ENCODE measurements at places on chromosomes 7 and 10.

DNA sequence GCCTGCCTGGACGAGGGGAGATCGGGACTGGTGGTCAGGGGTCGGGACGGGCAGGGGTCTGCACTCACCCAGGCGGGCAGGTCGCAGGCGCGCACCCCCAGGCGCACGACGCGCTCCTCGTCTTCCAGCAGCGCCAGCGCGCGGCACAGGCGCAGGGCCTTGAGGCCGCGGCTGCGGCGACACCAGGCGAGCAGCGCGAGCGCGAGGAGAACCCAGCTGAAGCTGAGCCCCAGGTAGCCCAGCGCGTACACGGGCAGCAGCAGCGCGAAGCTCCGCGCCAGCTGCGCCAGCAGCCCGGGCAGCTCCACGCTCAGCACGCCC is 328 bp downstream of the ESYT2 start:
- DNase-seq, result no peak

DNA sequence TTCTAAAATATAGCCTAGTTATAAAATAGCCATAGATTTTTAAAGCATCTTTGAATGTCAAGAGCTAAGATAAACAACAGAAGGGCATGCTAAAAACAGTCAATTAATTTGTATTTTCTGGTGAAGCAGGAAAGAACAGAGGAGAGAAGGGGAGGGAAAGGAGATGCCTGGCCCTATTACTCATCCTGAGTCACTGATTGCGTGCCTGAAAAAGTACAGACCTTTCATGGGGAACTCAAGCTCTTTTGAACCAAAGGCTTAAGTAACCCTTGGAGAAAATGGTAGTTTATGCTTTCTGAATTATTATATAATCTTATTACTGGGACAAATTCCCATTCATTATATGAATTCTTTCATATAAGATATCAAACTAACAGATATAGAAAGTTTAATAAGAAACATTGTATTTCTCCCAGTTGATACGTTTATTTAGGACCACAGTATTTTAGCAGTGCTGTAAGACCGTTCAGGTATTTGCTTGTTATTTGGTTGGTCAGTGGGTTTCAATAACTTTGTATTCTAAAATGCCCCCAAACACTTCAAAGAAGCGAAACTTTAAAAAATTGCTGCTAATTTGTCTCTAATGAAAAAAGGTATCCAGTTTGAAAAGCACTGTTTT is 151.3 kb downstream of the HGF start:
- no peak for DNase-seq

GRCh38 chr10:76342996-76343395 is 911.6 kb downstream of the LRMDA start:
- no peak for DNase-seq

GRCh38 chr10:31204090-31204489 is 114.9 kb upstream of the ZEB1 start:
- DNase-seq, result no peak

GRCh38 chr10:101841826-101842225 is 1.8 kb downstream of the KCNIP2 start:
- DNase-seq, result no peak

DNA sequence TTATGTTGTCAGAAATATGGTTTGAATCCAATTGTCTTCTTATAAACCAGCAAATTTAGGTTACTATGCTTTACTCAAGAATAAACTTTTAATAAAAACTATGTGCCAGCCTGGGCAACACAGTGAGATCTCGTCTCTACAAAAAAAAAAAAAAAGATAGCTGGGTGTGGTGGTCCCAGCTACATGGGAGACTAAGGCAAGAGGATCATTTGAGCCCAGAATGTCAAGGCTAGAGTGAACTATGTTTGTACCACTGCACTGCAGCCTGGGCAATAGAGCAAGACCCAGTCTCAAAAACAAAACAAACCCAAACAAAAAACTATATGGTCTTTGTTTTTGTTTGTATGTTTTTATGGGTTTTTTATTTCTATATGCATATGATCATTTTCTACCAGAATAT is 7.5 kb upstream of the ARHGAP12 start:
- no peak for DNase-seq

DNA sequence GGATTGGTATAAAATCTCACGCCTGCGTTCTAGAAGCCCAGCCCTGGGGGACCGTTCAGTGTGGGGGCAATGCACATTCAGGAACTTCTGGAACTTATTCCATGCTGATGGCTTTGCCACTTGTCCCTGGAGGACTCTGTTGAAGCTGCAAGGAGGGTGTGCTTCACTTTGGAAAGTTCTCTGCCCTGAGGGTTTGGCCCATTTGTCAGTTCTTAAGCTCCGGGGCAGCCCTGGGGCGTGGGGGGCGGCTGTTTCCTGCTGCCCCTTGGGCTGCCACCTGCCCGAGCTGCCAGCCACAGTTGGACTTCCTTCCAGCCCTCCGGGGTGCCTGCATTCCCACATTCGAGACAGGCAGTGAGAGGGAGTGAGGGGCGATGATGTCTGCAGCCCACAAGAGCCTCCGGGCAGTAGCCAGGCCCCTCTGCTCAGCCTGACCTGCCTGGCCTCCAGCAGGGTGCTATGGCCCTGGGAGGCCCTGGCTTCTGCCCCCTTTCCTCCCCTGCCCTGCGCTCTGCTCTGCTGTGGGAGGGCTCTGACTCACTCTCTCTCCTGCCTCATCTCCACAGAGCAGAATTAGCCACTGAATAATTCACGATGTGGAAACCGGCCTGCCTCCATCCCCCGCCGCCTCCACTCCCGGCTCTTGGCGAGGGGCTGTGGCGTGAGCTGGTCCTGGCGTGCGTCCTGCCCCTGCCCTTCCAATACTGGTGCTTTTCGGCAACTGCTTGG is 1.9 kb downstream of the TTYH3 start:
- DNase-seq, result peak; percentile 31

- DNase-seq, result no peak
These were observed 634 bp upstream of the HDAC9 start for GRCh38 chr7:18494821-18495408.

DNA sequence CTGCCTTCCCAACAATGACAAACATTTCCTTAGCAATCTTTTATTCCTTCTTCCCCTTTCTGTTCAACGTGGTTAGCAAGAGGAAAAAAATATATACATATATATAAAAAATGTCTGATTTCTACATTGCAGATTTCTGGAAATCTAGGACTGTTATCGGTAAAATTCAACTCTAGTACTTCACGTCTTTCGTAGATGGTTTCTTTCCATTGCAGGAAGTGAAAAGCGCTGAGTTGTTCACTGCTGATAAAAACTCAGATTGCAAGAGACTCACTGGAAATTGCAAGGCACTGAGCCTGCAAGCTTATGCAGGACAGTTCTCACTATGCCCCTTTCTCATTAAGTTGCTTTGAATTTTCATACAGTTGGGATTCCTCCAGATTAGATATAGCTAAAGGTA is 23.9 kb downstream of the KIN start:
- DNase-seq, result peak; percentile 34

- DNase-seq, result no peak
These were observed 23.9 kb downstream of the HERPUD2 start for GRCh38 chr7:35670856-35671569.

- no peak for DNase-seq
These were observed 650 bp upstream of the ZFAND2A start for GRCh38 chr7:1160670-1161021.

GRCh38 chr7:135335628-135336139 is 102.0 kb downstream of the STRA8 start:
- DNase-seq, result peak; percentile 66

DNA sequence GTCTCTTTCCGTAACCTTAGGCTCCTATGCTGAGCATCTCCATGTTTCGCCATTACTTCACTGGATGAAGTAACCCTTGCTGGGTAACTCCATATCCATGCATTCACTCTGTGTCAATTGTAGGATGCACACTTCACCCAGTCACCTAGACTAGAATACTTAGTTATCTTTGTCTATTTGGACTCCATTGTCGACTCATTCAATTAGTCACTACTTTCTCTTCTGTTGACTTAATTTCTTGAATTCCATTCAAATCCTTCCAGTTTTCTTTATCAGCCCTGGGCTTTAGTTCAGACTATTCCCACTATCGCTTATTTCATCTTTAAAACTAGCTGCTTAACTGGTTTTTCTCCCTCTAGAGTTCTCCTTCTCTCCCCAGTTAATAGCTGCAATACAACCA is 111.3 kb upstream of the TNS3 start:
- no peak for DNase-seq

GRCh38 chr7:99594948-99595745 is 2.9 kb upstream of the TMEM225B start:
- no peak for DNase-seq

DNA sequence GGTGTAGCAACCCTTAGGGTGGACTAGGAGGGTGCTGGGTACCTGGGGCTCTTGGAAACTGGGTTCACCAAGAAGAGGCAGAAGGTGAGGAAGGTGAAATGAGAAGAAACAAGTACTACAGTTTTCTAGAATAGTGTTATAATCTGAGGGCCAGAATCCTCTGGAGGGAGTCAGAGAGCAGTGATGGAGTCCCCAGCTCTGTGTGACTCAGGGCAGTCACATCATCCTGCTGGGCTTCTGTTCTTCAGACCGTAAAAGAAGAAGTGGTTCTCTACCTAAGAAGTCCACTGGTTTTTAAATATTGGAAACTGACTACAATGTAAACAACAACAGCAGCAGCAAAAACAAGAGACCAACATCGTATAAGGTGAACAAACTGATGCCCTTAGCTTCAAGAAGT is 197.3 kb downstream of the PRPF18 start:
- DNase-seq, result peak; percentile 63

GRCh38 chr7:112622159-112622715 is 141.4 kb downstream of the LSMEM1 start:
- DNase-seq, result no peak

GRCh38 chr10:1531883-1532597 is 205.3 kb downstream of the ADARB2 start:
- DNase-seq, result no peak

DNA sequence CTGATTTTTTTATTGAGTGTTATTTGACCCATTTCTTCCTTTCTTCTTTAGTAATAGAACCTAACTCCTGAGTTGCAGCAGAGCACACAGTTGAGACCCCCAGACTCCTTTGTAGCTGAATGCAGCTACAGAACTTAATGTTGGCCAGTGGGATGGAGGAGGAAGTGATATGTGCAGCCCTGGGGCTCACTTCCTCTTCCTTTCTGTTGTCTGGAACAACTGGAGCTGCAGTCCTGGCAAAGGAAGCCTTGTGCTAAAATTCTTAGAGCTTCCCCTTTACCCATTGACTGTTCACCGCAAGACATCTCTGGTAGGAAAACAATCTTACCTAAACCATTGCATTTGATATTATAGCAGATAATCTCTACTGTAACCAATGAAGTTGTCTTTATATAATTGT is 86.6 kb downstream of the ITGB8 start:
- DNase-seq, result no peak

GRCh38 chr7:1092806-1093501 is 5.0 kb downstream of the GPER1 start:
- no peak for DNase-seq

GRCh38 chr10:64312876-64313275 is 791.7 kb downstream of the REEP3 start:
- DNase-seq, result no peak

DNA sequence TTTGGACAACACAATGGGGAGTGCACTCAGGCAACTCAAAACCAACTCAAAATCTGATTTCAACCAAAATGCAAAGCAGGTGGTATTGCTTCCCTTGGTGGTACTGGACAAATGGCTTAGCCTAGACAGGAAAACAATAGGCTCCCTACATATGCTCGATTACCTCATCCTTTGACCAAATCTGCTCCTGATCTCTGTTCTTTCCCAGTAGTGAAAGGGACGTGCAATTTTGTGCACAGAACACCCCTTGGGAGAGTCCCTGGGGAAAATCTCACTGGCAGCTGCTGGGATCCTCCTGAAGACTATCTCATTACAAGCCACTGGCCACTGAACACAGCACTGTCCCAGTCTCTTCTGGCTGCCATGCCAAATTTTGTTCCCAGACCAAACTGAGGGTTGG is 149.2 kb upstream of the VSTM2A start:
- no peak for DNase-seq

GRCh38 chr10:75765789-75766096 is 334.3 kb downstream of the LRMDA start:
- DNase-seq, result no peak

DNA sequence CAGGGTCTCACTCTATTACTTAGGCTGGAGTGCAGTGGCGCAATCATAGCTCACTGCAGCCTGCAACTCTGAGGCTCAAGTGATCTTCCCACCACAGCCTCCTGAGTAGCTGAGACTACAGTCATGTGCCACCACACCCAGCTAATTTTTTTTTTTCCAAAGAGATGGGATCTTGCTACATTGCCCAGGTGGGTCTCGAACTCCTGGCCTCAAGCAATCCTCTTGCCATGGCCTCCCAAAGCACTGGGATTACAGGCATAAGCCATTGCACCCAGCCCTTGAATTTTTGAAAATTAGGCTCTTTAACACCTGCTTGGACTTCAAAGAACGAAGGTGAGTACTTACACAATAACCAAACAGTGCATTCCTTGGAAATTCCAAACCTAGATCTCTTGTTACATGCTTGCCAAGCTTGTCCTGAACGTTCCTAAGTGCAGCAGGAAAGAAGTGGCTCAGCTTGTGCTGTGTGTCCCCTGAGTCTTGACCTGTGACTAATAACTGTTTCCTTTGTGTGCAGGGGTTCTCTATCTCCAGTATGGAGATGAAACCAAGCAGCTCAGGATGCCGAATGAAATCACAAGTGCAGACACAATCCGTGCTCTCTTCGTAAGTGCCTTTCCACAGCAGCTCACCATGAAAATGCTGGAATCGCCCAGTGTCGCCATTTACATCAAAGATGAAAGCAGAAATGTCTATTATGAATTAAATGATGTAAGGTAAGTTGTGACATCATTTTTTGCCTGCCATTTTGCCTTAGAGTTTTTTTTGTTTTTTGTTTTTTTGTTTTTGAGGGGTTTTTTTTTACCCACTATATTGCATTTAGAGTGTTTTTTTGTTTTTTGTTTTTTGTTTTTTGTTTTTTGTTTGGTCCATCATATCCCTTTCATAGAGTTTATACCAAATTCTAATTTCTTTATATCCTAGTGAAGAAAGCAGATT is 223.8 kb downstream of the KIAA1217 start:
- no peak for DNase-seq

DNA sequence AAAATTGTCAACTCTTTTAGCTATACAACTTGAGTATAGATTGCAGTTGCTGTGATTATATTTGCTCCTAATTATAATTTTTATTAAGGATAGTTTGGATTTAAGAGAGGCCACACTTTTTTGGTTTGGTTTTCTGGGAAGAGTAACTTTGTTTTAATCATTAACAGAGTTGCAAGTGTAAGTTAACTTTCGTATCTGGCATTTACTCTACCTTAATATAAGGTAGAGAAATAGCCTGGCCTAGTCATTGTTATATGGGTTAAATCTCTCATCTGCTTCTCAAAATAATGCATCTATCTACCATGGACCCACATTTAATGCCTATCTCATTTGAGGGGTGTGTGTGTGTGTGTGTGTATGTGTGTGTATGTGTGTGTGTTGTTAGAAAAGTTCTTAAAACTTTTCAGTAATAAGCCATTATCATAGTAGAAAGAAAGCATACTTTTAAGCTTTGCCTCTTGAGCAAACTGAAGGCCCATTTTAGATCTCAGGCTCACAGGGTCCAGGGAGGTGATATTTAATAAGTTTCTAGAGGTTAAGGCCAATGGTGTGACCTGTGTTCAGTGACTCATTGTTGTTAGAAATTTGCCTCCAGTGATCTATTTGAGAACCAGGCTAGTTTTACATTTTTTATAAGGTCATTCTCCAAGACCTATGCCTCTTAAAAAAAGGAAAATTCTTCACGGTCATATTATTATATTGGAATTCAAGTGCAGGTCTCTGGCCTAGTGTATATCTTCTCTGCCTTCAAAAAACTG is 10.9 kb upstream of the TEX47 start:
- DNase-seq, result no peak

GRCh38 chr10:4291990-4292389 is 507.0 kb upstream of the KLF6 start:
- DNase-seq, result no peak
